NCI-H460 (cell line): ENCODE measurements at places on chromosomes 16 and 17. TPM values are rescaled to one million over a fixed set of nuclear protein-coding genes. Genes with fewer than 3 reads are reported as not detected.
A peak's percentile ranks its signal among the peaks of the same experiment; 100 is the strongest.

The CIITA gene
- not detected in 2 replicates for total RNA-seq

The GRB2 gene
- total RNA-seq = 92.0 and 95.9 TPM in 2 replicates

The G6PC1 gene
- not detected in 2 replicates for total RNA-seq

The ABCC1 gene
- total RNA-seq = 25.8 and 27.7 TPM in 2 replicates

The CACNG1 gene
- total RNA-seq = not detected in 2 replicates

The MT1F gene
- 0.72 and 0.97 TPM in 2 replicates for total RNA-seq

The MEOX1 gene
- total RNA-seq = not detected in 2 replicates

The B9D1 gene
- 20.2 and 20.6 TPM in 2 replicates for total RNA-seq

The CACNG4 gene
- total RNA-seq = 0.32 and 0.49 TPM in 2 replicates

The YBX2 gene
- total RNA-seq = 0.06 and 0.15 TPM in 2 replicates

The KCNH6 gene
- total RNA-seq = not detected in 2 replicates

The ABCA8 gene
- 24.4 and 27.4 TPM in 2 replicates for total RNA-seq

DNA sequence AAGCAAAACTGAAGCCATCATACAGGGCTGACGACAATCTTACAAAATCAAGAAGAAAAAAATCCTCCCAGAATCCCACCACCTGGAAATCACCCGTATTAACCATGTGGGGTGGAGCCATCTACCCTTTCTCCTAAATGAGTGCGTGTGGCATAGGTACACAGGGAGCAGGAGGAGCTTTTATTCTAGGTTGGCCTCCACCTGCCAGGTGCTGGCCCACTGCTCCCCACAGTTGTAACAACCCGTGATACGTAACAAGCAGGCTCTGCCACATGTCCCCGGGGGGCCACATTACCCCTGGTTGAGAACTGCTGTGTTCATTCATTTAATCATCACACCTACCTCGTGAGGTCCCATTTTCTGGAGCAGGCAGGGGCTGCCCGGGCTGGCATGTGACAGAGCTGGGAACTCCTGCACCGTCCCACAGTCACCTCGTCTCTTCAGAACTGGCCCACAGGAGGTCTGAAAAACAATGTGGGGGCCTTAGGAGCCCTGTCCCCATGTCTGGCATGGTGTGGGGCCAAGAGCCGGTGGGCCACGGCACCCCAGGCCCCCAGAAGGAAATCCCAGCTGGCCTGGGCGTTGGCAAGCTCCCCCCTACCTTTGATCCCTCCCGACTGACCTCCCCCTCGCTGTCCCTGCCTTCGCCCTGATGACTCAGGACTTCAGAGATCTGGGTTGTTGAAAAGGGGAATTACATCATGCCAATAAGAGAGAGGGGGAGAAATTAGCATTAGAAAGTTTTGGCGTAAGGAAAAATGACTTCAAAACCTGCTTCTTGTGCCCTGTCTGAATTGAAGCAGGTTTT is 12.9 kb downstream of the CMIP start:
- no peak for DNase-seq

- no peak for DNase-seq
Measured at GRCh38 chr16:19874851-19875546, 9.6 kb downstream of the GPRC5B start.

DNA sequence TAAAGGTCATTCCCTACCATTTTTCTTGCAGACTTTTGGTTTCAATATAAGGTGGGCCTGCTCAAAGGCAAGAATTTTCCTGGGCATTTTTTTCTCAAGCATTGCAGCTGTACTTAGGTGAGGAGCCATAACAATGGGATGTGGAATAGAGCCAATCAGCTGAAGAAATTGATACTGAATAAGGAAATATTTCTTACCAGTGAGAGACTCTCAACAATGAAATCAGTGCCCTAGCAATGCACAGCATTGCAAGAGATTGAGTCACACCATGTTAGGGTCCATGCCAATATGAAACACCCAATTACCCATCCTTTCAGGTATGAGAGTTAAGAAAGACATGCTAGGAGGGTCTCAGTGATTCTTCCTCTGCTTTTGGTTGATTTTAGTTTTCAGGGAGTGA is 237.6 kb downstream of the SOX9 start:
- no peak for DNase-seq

DNA sequence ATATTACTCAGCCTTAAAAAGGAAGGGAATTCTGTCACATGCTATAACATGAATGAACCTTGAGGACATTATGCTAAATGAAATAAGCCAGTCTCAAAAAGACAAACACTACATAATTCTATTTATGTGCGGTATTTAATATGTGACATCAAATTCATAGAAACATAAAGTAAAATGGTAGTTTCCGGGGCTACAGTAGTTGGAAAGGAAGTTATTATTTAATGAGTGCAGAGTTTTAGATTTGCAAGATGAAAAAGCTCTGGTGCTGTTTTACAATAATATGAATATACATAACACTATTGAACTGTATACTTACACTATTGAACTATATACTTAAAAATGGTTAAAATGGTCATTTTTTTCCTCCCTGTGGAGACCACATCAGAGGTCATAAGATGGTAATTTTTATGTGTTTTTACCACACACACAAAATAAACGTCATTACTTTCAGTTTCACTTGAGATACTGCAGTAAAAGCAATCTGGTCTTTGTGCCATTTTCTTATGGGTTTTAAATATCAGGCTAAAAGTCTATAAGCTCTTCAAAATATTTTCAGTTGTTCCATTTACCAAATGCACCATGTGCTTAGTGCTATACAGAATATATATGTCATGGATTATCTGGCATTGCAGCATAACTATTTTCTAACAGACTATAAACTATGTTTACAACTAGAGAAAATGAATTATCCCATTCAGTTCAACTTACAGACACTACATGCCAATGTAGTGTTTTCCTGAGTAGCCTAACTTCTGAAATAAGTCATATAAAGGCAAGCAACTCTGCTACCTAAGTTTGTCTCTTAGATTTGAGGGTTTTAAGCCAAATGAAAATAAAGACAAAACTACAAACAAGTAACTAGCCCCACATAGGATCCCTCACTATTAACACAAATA is 90.9 kb downstream of the SPAG9 start:
- no peak for DNase-seq

- DNase-seq = no peak
Measured at GRCh38 chr17:32875923-32876416, 954 bp downstream of the MYO1D start.

DNA sequence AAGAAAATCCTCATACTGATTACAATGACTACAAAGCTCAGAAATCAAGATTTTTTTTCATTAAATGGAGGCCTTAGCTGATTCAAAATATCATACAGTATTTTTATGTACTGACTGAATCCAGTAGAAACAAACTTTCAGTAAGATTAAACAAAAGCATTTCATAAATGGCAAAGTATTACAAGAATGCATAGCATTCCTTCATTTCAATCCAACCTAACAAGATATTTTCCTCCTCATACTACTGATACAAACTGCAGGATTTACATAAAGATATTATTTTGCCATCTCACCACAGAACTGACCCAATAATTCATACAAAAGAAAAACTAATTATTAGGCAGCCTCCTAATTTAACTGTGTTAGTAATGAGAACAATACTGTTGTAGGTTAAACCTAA is 6.2 kb upstream of the KANSL1 start:
- no peak for DNase-seq

DNA sequence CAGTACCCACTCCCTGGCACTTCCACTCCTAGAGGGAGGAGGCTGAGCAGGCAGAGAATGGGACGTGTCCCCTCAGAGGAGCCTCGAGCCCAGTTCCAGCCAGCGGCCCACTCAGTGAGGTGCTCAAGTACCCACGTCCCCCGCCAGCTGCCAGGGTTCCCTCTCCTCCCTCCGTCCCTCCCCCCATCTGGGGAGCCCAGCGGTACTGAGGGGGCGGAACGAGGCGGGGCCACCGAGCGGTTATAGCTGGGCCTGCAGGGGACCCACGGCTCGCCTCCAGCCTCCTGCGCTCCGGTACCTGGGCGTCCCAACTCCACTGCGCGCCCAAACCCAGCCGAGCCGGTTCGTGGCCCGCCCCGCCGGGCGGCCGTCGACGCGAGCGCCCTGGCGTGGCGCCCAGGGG is at the start of gene NPW:
Gene NPW (plus strand): TSS at position 268 of the 403 bp plus-strand sequence.
- DNase-seq = no peak

DNA sequence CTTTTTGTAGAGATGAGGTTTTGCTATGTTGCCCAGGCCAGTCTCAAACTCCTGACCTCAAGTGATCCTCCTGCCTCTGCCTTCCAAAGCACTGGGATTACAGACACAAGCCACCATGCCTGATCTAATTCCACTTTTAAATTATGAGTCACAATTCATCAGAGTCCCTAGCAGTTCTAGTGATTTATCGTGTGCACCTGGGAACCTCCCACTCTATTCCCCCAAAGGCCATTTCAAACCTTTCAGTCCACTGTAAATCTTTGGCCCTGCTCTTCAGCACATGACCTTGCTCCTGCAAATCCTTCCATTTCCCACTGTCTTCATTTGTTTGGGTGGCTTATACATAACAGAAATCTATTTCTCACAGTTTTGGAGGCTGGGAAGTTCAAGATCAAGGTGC is 73.0 kb downstream of the HS3ST2 start:
- DNase-seq = no peak

DNA sequence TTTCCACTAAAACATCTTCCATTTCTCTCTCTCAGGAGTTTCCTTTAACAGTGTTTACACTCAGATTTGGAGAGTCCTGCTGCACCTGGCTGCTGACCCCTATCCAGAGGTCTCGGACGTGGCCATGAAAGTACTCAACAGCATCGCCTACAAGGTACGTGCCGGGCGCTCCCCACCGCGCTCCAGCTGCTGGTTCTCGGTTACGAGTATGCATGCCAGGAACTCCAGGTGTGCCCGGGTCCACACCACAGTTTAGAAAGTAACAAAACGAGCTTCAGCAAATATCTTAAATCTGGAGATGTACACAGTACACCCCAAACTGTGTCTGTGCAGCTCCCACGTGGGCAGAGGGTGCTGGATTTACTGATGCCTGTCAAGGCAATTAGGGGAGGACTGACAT is 82.9 kb upstream of the CHMP6 start:
- no peak for DNase-seq

DNA sequence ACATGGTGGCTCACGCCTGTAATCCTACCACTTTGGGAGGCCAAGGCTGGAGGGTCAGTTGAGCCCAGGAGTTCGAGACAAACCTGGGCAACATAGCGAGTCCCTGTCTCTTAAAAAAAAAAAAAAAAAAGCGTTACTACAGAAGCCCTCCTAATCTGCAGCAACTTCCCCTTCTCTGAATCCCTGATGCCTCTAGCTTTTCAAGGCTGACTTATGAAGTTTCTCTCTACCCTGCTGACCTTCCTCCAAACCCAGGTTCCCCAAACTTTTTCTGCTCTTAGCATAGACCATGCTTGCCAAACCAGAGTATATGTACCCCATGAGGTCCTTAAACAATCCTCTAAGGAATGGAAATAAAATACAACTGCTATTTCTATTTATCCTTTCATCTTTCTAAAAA is 16.4 kb downstream of the LYRM1 start:
- no peak for DNase-seq

GRCh38 chr16:85017151-85017550 is 5.8 kb upstream of the ZDHHC7 start:
- DNase-seq = no peak

DNA sequence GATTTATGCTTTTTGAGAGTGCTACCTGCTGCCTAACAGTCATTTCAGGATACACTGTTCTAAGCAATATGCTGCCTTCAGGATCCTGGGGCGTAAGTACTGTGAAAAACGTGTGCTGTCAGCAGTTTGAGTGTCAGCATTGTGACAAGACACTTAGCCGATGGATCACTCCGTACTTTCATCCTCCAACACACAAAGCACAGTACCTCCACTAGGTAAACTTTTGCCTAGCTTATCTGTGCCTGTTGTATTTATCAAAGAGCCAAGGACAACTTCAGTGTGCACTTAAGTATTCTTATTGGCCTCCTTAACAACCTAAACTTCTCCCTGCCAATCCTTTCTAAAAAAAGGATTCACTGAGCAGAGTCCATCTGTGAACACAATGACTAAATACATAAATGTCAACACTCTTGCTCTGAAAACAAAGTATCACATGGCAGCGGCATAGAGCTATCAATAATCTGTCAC is 33.8 kb upstream of the PHLPP2 start:
- DNase-seq = no peak

- DNase-seq = no peak
Measured at GRCh38 chr17:73427198-73427597, 115.4 kb upstream of the CDC42EP4 start.

- no peak for DNase-seq
Measured at GRCh38 chr17:4806456-4806776, 536 bp upstream of the PLD2 start.

DNA sequence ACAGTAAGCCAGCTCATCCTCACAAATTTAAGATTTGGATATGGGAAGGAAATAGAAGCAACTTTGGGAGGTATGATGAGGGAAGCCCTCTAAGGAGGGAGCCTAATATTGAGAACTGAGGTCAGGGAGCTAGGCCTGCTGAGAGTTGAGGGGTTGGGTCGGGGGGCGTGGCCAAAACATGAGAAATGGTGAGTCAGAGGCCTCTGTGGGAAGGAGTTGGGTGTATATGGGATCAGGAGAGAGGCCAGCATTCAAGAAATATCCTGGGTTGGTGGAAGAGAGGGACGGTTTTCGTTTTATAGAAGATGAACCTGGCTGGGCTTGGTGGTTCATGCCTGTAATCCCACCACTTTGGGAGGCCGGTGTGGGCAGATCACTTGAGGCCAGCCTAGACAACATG is 48.4 kb downstream of the CLEC16A start:
- DNase-seq = peak; percentile 53

DNA sequence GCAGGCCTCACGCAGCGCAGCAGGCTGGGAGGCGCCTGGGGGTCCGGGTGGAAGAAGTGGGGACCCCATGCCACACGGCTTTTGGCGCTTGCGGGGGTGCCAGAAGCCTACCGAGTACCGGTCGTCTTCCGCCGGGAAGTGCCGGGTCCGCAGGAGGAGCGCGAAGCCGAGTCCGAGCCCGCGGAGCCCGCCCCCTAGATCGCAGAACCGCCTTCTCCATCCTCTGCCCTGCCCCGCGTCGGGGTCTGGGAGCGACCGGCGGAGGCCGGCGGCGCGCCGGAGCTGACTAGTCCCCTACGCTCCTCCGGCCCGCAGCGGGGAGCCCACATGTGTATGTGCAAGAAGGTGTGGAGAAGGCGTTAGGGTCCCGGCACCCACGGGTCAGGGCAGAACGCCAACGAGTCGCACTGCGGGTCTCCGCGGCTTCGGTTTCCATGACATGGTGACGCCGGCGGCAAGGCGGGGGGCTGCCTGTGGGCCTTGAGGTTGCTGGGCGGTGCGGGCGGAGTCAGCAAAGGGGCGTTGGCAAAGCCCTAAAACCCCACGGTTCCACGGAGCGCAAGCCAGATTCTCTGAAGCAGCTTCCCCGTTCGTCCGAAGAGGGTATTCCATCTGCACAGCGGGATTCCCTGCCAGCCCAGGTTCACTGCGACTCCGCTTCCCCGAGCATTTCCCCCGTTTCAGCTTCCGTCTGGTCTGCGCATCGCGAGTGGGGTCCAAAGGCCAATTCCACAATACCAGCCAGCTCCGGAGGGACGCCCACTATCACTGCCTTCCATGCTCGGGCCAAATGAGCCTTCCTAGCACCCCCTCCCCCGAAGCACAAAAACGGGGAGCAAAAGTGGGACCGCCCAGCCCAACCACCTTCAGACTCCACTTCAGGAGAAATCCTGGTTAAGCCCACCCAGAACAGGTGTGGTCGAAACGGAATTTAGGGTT is 2.3 kb upstream of the LHX1 start:
- no peak for DNase-seq

DNA sequence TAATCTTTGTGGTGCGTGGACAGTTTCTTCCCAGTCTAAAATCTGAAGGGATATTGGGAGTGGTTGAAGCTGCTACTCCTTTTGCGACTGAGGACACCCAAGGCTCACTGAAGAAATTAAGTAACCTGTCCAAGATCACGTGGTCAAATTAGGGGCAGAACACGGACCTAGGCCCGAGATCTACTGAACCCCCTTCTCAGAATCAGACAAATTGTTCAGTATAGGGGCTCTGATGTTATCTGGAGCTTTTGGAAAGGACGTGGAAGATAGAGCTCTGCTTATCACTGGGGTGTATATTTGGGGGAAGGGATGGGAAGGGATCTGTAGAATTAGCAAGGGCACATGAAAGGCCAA is 857 bp downstream of the TANGO6 start:
- no peak for DNase-seq
